Foreskin fibroblast (primary cell): ENCODE measurements at places on chromosomes 3 and 15.

GRCh38 chr3:64319391-64319790, 94.1 kb upstream of the PRICKLE2 start:
- DNase-seq: no peak

- no peak for DNase-seq
Measured at GRCh38 chr3:37646865-37647264, 214.8 kb upstream of the CTDSPL start.

DNA sequence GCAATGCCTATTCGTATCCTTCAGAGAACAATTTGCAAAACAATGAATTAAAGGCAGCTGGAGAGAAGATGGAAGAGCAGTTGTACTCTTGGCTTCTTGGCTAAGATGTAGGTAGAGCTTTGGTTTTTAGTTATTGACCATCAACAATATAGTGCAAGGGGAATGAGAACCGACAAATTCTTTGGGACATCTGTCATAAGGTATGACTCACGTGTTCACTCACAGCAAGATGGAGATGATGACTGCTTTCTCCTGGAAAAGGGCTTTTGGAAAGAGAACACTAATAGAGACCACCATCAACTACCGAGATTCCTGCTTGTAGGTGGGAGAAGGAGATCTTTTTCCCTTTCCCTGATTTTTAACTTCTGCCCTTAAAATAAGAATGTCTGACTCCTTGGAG, 234.9 kb downstream of the NTRK3 start:
- DNase-seq: no peak

- DNase-seq: peak; percentile 39
Measured at GRCh38 chr15:83158393-83158792, 49.2 kb downstream of the HDGFL3 start.

GRCh38 chr15:77634266-77634962, 1.7 kb upstream of the LINGO1 start:
- DNase-seq: peak; percentile 16
